Right ventricle myocardium superior (tissue), 1 donor: ENCODE measurements at places on chromosomes 1 and 21. TPM values are rescaled to one million over a fixed set of nuclear protein-coding genes. Genes with fewer than 3 reads are reported as not detected.

DIO1 gene
- total RNA-seq, result not detected

PCSK9 gene
- total RNA-seq, result not detected

DNA sequence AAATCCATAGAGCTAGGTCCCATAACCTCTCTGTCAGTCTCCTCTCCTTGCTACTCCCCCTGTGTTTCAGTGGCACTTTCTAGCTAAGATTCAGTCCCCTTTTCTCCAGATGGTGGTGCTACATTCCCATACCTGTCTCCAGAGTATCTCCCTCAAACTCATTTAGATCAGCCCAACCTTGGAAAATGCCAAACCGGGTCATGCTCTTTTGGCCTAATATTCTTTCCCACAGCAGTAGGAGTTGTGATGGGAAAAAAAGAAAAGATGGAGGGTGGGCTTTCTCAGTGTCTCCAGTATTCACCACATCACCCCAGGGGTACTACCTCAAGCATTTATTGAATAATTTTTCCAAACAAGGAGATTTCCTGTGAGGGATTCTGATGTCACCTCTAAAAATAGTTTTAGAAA, 3.2 kb upstream of the RXFP4 start:
- DNase-seq, result no peak

DNA sequence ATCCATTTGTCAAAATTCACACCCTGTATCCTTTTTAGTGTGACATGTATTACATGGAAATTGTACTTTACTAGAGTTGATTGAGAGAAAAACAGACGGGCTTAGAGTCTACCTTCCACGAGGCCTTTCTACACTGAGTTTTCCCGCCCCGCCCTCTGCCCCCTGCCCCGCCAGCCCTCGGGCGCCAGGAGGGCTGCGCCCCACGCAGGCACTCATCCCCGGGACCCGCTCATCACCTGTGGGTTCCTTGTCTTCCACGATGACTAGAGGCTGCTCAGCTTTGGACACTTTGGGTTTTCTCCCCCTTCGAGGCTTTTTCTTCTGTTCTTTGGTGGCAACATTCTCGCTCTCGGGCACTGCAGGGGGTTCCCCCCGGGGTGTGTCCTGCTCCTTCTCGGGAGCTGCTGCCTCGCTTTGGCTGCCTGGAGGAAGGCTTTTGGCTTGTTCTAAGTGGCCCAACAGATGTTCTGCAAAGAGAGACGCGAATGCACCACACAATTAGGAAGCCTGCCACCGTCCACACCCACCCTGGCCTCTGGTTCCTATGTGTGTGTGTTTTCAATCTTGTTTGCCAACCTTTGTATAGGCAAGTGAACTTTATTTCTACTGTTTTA, 39.6 kb downstream of the PRDM15 start:
- peak; percentile 10 for DNase-seq

GRCh38 chr1:206944703-206945102, 1.6 kb downstream of the PIGR start:
- DNase-seq, result no peak

GRCh38 chr1:222074317-222074716, 332.4 kb upstream of the DUSP10 start:
- DNase-seq, result no peak

GRCh38 chr1:154881820-154882535, 11.9 kb upstream of the KCNN3 start:
- DNase-seq, result no peak
